ENCODE measurements at places on chromosomes 2 and 18.

- no peak for DNase-seq
These were observed 131.4 kb upstream of the SLC1A4 start for GRCh38 chr2:64857581-64858471.

DNA sequence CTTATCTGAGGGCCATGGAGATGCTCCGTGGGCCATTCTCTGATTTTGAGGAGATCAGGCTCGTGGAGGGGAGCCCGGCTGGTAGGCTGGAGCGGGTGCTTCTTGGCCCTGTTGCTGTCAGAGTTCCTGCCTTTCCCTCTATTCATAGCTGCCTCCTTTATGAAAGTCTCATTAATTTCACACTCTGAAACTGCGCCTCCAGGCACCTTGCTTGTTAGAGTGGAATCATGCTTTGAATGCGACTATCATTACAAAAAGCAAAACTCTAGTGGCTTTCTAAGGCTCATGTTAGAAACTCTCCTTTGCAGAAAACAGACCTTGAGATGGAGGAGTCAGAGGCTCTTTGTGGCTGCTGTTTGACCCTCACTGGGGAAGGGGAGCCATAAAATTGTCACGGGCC is 131.0 kb upstream of the SNTG2 start:
- DNase-seq: no peak

DNA sequence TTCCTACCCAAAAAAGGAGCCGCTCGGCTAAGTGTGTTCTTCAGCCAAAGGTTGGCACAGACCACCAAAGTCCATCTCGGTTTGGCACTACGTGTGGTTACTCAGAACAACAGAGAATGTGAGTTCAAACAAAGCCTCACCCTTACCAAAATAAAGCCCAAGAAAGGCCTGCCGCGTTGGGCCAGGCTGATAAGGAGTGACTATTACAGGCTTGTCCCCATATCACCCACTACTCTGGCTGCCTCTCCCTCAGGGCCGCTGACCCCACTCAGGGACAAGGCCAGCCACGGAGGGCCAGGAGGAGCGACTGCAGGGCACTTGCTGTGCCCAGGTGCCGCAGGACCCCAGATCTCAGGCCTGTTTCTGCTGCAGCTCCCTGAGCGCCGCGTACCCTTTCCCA is 13.8 kb downstream of the HS1BP3 start:
- DNase-seq: no peak

GRCh38 chr2:26034637-26034992 is 731 bp downstream of the RAB10 start:
- DNase-seq: peak; percentile 22

GRCh38 chr2:46471-47345 is at the start of gene FAM110C:
Gene FAM110C, minus strand, starts transcription at chr2:46505. Its CDS starts 120 bp downstream, at chr2:46385.
- DNase-seq: peak; percentile 32

GRCh38 chr18:70634576-70635147 is 345.8 kb downstream of the SOCS6 start:
- no peak for DNase-seq

DNA sequence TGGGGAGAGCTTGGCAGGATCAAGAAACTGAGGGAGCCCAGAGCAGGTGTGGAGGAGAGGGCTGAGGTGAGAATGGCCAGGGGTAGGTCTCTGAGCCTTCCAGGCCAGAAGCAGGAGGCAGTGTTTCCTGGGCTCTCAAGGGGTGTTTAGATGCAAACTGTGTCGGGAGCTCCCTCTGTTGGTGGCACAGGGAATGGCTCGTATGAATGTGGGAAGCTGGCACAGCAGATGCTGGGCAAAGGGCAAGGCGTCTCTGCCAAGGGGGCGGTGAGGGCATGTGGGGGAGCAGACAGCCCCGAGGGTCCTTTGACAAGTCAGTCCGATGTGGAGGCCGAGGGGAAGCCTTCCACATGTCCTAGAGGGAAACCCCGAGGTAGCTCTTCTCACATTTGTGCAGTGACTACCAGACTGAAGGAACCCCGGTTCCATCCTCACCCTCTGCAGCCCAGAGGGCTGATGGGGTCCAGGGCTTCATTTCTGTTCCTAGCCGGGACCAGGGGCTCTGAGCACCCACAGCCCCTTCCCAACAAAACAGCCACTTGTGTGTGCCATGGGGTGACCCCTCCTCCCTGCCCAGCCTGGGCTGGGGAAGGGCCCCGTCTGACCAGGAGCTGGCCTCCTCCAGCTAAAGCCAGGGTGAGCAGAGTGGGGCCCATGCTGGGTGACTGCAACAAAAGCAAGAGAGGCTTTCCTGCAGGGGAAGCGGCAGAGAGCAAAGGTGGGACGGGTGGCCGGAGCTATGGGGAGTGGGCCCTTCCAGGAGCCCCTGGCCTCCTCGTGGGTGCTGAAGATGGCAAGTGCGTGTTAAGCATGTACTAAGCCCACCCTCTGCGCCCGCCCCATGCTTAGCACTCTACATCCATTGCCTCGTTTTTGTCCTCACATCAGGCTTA is 103.4 kb downstream of the SEPTIN10 start:
- peak; percentile 75 for DNase-seq

GRCh38 chr2:42102024-42102590 is 54.3 kb downstream of the PKDCC start:
- peak; percentile 95 for DNase-seq

DNA sequence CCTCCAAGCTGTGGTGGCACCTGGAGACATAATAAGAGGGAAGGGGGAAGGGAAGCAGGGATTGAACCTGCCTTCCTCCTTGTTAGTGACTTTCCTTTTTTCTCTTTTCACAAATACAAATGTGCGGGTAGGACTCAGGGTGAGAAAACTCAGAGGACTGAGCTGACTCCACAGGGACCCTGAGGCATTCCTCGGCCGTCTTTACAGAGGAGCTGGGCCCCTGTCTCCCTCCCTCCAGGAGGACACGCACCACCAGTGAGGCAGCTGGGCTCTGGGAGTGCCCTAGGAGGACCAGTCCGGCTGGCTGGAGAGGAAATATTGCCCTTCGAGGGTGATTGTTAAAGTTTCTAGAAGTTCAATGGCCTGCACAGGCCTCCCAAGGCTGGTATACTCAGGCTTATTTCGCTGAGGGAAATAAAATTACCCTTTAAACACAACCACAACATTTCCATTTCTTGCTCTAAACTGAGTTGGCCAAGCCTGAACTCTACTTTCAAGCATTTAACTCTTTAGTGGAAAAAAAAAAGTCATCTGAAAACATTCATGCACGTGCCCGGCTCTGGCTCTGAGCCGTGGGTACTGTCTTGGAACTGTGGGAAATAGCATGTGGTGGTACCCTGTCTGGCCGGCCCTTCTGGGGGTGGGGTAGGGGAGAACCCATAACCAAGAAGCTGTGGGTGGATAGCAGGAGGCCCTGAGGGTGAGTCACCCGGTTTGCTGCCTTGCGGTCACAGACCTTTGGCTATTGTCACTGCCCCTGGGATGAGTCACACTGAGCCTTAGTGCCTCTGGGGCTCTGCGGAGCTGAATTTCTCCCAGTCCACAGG is 116.0 kb downstream of the COPS8 start:
- no peak for DNase-seq

- DNase-seq: no peak
These were observed 29.3 kb upstream of the SOS1 start for GRCh38 chr2:39150102-39150562.

GRCh38 chr18:79855147-79855933 is 57.6 kb downstream of the KCNG2 start:
- no peak for DNase-seq

GRCh38 chr2:140808820-140809219 is 1322.0 kb downstream of the LRP1B start:
- no peak for DNase-seq

DNA sequence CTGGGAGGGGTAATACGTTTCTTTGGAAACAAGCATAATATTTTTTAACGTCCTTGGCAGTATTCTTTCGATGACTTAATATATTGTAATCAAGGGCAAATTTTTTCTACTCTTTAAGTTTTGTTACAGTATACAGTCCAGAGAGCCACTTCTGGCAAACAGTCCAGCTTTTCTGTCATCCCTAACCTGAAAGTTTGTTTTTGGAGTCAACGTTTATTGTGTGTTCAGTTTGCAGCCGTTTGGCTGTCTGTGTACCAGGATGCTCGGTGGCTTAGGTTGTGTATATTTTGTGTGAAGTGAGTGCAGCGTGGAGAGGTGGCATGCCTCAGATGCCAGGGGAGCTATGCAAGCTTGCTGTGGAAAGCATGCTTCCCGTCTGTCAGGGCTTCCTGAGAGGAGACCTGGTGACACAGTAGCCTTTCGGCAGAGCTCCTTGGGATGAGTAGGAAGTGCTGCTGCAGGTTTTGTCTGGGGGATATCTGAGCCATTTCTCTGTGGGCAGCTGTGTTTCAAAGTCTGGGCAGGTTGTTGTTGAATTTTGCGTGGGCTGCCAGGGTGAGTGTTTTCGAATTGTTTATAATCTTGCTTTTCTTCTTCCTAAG is 14.7 kb downstream of the MAP3K20 start:
- DNase-seq: no peak

DNA sequence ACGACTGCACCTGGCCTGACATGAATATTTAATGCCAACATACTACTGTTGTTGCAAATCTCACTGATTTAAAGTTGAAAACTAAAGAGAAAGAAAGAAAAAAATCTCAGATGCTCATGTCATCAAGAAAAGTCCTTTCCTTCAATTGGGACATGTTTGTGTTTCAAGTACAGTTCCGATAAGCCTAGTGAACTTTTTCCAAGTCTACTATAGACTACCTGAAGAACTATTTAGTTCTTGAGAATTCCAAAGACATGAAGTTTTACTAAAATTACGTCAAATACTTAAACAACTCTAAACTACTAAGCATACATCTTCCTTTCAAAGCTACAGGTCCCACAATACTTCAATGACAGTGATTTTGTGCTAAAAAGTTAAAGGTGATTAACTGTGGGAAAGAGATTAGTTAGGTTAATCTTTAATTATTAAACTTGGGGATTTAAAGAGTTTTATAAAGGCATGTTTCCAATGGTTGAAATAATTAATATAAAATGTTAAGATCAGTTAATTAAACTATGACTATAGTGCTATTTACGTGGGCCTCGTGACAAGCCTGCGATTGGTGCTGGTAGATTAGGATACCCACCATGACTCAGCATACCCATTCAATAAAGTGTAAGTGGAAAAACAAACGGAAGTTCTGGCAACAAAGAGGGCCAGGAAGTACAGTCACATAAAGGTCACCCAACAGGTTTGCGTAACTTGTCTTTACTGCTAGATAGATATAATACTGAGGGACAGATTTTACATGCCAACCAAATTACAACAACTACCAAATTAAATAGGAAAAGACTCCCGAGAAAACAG is 55.5 kb downstream of the SEPTIN10 start:
- no peak for DNase-seq

- DNase-seq: peak; percentile 35
These were observed 112.5 kb downstream of the NCK2 start for GRCh38 chr2:105857076-105857740.

GRCh38 chr18:12408247-12408869 is 629 bp downstream of the PRELID3A start:
- DNase-seq: no peak

DNA sequence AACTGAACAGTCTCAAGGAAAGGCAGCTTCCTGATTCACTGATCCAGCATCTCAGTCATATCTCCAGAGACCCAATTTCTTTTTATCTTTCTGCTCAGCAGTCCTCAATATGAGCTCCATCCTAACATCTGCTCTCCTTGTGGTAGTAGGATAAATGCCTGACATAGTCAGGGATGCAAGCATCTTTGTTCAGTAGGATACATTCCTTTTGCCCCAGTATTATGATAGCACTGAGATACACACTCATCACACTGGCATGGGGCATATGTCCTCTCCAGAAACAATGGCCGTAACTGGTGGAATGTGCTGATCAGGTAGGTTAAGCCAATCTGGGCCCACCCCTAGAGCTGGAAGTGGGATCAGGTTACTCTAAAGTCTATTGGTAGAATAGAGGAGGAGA is 207.2 kb downstream of the ETAA1 start:
- no peak for DNase-seq

- DNase-seq: no peak
These were observed 63.6 kb upstream of the FZD5 start for GRCh38 chr2:207833251-207833751.

DNA sequence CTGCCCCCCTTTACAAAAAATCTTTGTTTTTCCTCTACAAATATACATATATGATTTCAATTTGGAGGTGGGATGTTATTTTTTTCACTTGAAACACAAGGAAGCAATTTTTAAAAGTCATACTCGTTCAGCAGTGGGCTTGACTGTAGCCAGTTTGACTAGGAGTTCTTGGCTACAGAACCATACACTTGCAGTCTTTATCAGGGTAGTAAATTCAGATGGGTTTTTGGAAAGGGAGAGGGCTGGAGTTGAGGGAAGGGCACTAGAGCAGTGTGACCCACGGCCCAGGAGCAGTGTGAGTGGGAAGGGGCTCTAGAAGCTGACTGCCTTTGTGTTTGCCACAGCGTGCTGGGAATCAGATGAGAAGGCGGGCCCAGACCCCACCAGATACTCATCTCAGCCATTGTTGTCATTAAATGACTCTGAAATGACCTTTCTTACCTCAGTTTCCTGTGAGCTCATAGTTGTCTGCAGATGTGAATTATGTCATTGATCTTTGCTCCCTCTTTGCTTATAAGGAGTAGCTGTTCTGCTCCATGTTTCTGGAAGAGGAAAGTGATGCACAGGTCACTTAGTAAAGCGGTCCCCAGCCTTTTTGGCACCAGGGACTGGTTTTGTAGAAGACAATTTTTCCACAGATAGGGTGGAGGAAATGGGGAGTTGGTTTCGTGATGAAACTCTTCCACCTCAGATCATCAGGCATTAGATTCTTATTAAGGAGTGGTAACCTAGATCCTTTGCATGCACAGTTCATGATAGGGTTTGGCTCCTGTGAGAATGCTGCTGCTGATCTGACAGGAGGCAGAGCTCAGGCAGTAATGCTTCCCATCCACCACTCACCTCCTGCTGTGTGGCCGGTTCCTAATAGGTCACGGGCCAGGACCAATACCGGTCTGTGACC is 116.8 kb downstream of the SPTBN1 start:
- peak; percentile 46 for DNase-seq

- no peak for DNase-seq
These were observed 12.8 kb downstream of the NOSTRIN start for GRCh38 chr2:168814939-168815907.

GRCh38 chr2:197059477-197059876 is 133.0 kb upstream of the PGAP1 start:
- DNase-seq: no peak

DNA sequence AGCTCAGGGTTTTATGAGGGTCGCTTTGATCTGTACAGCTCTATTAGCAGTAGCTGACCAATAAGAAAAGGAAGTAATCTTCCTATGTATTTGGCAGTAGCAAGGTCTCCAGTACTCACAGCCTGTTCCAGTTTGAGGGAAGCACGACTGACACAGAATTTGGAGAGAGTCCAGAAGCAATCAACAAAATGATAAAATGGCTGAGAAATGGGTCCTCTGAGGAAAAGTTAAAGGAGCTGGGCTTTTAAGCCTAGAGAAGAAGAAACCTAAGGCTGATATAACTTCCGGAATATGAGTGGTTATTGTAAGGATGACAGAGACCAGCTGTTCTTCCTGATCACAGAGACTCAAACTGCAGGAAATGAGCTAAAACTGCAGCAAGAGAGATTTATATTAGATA is 382.8 kb downstream of the GPD2 start:
- DNase-seq: no peak

Measured in activated CD4-positive, alpha-beta T cell treated with anti-CD3 and anti-CD28 coated beads, Interleukin-2, amount 50 U/mL, for 1 hour (primary cell).